ENCODE measurements at places on chromosomes 5 and 9.

DNA sequence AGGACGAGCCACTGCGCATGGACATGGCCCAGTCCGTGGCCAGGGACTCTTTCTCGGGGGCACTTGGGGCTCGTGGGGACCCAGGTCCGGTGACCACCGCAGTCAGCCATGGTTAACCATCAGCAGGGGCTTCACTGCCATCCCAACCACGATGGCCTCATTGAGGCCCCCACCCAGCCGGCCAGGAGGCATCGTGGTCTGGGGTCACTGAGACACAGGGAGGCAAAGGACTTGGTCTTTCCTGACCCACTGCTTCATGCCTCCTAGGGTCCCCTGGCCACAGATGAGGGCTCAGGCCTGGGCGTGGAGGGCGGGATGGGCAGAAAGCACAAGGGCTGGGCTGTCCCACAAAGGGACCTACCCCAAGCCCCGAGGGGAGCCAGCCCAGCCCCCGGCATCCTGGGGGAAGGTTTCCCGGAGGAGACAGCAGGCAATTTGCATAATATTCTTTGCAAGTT lies 6.6 kb downstream of the NACC2 start:
- no peak for DNase-seq

DNA sequence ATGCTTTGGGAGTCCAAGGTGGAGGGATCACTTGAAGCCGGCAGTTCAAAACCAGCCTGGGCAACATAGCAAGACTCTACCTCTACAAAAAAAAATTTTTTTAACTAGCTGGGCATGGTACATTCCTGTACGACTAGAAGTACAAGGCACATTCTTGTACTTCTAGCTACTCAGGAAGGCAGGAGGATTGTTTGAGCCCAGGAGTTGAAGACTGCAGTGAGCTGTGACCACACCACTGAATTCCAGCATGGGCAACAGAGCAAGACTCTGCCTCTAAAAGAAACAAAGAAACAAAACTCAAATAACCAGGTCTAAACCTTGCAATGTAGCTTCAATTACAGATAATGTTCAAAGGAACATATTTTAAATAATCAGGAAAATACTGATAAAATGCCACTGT lies 56.2 kb downstream of the SSBP2 start:
- no peak for DNase-seq

GRCh38 chr5:172482156-172483020 lies 28.1 kb upstream of the SH3PXD2B start:
- no peak for DNase-seq

- DNase-seq, result no peak
Measured at GRCh38 chr5:77425998-77426659, 66.0 kb downstream of the WDR41 start.

DNA sequence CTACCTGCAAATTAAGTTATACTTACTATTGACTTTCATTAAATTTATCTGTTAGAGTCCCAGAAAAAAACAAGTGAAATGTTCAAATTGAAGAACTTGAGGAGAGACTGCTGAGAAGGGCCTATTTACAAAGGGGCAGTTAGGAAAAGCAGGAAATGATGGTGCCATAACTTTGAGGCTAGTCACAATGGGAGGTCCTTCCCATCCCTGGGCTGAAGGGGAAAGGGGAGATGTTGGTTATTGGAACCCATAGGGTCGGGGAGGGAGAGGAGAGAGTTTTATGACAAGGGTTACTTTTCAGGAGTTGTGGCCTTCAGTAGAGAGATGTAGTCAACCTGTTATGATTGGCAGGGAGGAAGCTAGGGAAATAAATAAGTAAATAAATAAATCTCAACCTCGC lies 169.1 kb downstream of the DMRT2 start:
- no peak for DNase-seq

GRCh38 chr5:148208226-148208625 lies 5.4 kb downstream of the SPINK6 start:
- no peak for DNase-seq

DNA sequence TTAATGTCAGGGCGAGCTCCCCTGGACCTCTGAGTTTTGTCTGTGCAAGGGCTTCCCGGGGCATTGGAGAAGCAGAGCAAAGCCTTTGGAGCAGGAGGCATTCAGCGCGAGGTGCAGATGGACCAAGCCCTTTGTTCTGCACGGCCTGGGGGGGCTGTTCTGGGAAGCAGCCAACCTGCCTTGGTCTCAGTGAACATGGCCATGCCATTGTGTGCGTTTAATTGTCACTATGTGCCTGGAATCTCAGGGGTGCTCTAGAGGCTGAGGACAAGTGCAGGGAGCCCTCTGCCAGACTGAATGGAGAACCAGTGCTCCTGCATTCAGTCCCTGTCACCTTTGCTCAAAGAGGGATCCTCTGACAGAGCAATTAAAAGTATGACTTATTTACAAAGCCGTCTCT lies 329.4 kb downstream of the IRX1 start:
- no peak for DNase-seq

DNA sequence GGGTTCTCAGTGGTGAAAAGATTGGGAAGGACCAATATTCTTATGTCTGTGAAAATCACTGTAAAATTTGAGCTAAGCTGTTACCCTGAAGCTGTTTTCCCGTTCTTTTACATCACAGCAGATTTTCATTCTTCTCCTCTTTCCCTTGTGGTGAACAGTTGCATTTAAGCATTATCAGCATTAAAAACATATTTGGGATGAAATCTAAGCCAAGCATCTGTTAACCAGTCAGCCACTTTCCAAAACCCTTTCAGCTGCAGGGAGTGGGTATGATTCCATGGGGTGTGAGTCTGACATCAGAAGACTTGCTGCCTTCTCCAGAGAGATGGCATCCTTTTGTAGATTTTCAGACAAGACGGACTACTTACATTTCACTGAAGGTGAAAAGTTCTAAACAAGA lies 97.2 kb downstream of the TRIO start:
- no peak for DNase-seq

GRCh38 chr5:67156976-67157583 lies 39.5 kb downstream of the CD180 start:
- DNase-seq, result no peak

- DNase-seq, result no peak
Measured at GRCh38 chr5:62066761-62067277, 239.2 kb upstream of the KIF2A start.

GRCh38 chr9:75891771-75892215 lies 1.3 kb downstream of the PCSK5 start:
- no peak for DNase-seq

DNA sequence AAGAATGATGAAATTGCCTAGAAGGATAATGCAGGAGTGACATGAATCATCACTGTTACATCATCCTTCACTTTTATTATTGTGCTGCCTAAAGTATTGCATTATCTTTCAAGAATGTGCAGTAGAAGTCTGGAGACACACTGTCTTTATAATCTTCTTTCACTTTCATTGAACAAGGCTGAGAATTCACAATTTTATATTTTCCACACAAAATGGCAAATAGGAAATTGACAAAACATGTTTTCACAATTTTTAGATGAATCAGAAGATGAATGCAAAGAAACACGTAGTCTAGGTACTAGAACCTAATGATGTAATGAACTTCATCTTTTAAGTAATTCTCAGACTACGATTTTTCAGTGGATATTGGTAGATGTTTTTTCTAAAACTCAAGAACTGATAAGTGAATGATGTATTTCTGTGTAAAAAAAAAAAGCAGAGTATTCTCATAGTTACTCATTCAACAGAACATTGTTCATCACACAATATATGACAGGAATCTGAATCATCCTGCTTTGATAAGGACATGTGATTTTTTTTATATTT lies 131.5 kb upstream of the GRHPR start:
- DNase-seq, result no peak

- no peak for DNase-seq
Measured at GRCh38 chr5:146331423-146331822, 7.2 kb upstream of the POU4F3 start.

DNA sequence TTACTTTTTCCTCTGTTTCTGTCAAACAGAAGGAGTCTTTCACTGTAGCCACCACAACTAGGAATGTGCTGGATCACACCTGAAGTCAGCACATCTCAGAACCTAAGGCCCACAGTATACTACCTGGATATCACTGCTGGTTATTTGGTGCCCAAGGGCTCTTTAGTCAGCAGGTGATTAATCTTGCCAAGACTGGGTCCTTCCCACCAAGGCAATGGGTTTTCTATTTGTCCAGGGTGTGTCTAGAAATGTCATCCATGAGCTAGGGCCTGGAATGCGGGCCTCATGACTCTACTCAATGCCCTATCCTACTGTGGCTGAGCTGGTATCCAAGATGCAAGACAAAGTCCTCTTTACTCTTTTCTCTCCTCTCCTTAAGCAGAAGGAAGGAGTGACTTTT lies 9.8 kb upstream of the PCDHAC1 start:
- no peak for DNase-seq

DNA sequence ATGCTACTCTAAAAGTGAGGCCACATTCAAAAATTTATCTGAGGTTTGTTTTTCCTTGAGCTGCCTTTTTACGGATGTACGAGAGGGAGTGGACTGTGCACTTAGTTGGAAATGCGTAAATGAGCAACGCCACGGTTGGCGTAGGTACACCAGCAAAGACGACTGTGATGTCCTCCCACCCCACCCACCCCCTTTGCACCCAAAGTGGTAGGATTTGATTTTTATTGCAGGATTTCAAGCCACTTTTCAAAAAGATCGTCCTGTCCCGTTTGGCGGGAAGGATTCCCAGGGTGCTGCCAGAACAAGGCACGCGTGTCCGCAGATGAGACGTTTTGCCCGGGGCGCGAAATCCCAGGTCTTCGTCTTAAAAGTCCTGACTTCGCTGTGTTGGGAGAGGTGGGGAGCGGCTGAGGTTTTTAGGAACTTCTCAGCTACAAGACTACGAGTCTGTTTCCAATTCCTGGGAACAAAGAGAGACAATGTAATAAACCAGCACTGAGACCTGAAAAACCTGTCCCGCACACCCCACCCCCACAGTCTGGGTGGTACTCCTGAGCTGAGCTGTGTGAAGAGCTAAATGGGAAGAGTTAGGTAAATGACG lies 1.0 kb upstream of the TLE1 start:
- DNase-seq, result no peak

GRCh38 chr5:79703381-79703645 lies 13.7 kb downstream of the CMYA5 start:
- DNase-seq, result no peak

GRCh38 chr5:18967637-18968036 lies 1020.4 kb downstream of the CDH18 start:
- no peak for DNase-seq

DNA sequence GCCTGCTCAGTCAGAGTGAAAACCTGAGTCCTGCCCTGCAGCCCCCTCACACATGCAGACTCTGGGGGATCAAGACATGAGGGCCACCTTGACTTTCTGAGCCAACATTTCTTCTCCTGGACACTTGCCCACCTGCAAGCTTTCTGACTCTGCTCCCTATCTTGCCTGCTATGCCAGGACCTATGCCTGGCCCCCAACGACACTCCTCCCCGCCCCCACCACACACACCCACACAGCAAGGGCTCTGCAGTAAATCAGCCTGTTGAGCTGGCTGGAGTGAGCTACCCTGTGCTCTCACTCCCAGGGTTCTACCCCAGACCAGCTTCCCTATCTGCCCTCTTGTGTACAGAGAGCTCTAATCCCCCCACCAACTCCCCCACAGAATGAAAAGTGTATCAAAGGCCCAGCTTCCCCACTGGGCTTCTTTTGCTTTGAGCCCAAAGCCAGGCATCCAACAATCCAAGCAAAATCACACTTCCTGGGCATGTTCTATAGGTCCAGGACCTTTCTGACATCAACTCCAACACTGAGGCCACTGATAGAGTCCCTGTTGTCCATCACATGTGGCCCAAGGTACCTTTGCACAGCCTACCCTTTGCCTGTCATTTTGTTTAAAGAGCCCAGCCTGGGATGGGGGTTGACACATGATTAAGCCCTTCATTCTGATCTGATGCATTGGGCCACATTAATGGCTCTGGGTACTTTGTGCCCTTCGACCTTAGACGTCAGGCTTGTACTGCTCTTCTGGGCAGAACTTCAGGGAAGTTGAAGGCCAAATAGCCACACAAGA lies 7.2 kb downstream of the PDLIM4 start:
- no peak for DNase-seq
